RPMI8226 (cell line): ENCODE measurements at places on chromosomes 12 and 14.

DNA sequence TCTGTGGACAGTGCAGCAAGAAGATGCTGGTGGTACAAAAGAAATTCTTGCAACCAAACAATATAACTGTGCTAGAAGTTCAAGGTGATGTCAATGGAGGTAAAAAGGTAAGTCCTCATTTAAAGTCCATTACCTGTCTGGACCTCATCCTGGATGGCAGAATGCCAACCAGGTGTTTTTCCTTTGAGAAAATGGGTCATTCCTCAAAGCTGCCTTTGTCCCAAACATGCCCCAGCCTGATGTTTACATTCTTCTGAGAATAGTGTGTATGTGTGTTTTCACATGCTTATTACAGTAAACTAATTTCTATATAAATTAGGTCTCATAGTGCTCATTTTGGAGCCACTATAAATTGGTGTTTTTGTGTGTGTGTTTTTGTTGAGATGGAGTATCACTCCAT is 24.9 kb downstream of the ACTR6 start:
- no peak for DNase-seq

DNA sequence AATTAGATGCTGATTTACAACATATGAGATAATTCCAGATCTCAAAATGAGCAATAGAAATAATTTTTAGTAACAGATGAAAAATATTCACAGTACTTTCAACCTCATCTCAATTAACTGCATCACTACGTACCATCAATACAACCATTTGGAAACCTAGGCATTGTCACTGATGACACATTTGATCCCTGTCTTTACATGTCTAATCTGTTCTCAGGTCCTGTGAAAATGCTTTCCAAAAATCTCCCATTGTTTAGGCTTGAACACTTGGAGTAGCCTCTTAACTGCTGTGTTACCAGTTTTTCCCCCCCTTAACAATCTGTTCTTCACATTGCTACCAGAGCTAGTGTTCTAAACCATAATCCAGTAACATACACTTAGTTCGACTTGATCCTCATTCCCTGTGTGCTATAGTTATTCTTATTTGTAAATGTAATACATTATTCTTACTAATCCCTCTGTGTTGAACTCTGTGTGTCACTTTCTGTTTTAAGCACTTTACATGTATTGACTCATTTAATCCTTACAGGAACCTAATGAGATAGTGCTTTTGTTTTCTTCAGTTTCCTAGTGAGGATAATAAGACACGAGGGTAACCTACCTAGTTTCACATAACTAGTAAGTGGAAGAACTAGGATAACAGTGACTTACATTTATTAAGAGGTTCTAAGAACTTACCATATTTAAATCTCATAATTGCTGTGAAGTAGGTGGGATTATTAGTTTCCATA is 41.7 kb downstream of the LARP4 start:
- no peak for DNase-seq

DNA sequence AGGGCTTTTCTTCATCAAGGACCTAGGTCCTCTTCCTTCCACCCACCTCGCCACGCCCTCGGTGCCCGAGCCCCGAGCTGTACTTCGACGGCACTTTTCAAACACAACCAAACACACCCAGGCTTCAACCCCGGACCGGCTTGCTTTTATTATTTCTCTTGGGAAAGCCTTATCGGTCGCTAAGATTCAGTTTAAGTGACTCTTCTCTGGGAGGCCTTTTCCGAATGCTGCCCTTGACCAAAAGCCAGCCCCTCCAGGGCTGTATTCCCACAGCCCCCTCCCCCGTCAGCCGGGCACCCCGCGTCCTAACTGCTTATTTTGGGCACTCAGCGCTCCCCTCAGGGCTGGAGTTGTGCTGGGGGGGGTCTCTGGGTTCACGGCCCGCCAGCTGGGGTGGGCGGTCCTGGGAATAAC is 644 bp upstream of the PPP4R4 start:
- no peak for DNase-seq

DNA sequence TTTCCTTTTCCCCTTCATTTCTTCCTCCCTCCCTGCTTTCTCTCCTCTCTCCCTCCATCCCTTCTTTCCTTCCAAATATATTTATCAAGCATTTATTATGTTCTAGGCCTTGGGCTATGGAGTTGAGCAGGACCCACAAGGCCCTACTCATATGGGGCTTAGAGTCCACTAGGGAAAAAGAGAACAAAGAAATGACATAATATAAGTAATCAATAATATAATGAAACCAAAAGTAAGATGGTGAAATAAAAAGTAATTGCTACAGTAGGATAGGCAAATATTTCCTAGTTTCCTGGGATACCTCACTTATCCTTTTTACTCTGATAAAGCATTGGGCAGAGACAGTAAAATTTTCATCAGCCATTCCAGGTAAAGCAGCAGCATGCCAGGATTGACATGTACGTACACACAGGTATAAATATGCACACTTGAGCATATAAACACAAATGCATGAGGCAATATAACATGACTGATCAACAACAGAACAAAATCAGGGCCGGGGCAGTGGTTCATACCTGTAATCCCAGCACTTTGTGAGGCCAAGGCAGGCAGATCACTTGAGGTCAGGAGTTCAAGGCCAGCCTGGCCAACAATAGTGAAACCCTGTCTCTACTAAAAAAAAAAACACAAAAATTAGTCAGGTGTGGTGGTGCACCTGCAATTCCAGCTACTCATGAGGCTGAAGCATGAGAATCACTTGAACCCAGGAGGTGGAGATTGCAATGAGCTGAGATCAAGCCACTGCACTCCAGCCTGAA is 35.5 kb upstream of the CSRP2 start:
- no peak for DNase-seq

GRCh38 chr12:114649585-114649984 is 34.4 kb downstream of the TBX3 start:
- no peak for DNase-seq

- no peak for DNase-seq
Observed at GRCh38 chr14:52422650-52423356, 108.7 kb downstream of the PTGER2 start.
